Activated naive CD8-positive, alpha-beta T cell treated with anti-CD3 and anti-CD28 coated beads for 36 hours (primary cell): ENCODE measurements at places on chromosomes 5 and 9. TPM values are rescaled to one million over a fixed set of nuclear protein-coding genes. Genes with fewer than 3 reads are reported as not detected.

SPINK13 gene
- not detected for total RNA-seq

PCDHA4 gene
- not detected for total RNA-seq

ZNF608 gene
- total RNA-seq, result 0.12 TPM

MEF2C gene
- 2.1 TPM for total RNA-seq

DNA sequence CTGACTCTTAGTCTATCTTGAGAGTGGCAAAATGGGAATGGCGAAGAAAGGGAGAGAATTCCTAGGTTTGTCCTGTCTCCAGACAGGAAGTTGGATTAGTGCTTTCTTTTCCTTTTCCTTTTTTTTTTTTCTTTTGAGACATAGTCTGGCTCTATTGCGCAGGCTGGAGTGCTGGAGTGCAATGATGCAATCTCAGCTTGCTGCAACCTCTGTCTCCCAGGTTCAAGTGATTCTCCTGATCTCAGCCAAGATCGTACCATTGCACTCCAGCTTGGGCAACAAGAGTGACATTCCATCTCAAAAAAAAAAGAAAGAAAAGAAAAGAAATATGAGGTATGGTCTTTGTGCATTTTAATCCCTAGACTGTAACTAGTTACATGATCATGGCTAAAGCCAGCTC, 12.6 kb upstream of the KIF27 start:
- H3K4me3 ChIP-seq, result no peak overlapping the region
- H3K4me1 ChIP-seq, result no peaks in the 10 kb centered on the region
- no peak for DNase-seq
- no peaks in the 10 kb centered on the region for H3K27me3 ChIP-seq
- no peak overlapping the region for H3K27ac ChIP-seq

DNA sequence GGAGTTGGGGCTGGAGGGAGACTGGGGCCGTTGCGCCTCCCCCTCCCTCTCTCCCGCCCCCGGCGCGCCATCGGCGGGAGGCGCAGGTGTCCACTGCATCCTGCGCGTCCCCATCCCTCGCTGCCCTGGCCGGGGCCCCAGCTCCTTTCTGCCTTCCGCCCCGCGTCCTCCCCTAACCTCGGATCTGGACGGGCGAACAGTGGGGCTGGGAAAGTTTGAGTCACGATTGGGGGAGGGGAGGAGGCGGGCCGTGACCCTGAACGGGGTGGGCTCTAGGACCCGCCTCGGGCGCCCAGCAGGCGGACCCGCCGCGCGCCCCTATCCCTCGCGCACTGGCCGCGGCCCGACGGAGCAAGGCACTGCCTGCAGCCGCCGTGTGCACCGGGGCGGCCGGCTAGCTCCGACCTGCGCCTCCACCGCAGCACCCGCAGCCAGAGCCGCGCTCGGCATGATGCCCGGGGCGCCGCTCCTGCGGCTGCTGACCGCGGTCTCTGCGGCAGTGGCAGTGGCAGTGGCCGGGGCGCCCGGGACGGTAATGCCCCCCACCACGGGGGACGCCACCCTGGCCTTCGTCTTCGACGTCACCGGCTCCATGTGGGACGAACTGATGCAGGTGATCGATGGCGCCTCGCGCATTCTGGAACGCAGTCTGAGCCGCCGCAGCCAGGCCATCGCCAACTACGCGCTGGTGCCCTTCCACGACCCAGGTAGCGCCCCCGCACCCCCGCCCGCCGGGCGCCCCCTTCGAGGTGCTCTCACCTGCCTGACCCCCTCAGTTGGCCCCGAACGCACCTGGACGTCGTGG, at the start of gene HMCN2:
Gene HMCN2 (plus strand): TSS at position 330 of the 805 bp plus-strand sequence. CDS start 119 bp downstream, at position 449.
- H3K27me3 ChIP-seq, result peaks cover 73% of the 10 kb centered on the region
- H3K36me3 ChIP-seq, result no peaks in the 10 kb centered on the region
- no peak within 1 kb of the TSS for H3K27ac ChIP-seq
- H3K4me3 ChIP-seq, result no peak within 1 kb of the TSS

DNA sequence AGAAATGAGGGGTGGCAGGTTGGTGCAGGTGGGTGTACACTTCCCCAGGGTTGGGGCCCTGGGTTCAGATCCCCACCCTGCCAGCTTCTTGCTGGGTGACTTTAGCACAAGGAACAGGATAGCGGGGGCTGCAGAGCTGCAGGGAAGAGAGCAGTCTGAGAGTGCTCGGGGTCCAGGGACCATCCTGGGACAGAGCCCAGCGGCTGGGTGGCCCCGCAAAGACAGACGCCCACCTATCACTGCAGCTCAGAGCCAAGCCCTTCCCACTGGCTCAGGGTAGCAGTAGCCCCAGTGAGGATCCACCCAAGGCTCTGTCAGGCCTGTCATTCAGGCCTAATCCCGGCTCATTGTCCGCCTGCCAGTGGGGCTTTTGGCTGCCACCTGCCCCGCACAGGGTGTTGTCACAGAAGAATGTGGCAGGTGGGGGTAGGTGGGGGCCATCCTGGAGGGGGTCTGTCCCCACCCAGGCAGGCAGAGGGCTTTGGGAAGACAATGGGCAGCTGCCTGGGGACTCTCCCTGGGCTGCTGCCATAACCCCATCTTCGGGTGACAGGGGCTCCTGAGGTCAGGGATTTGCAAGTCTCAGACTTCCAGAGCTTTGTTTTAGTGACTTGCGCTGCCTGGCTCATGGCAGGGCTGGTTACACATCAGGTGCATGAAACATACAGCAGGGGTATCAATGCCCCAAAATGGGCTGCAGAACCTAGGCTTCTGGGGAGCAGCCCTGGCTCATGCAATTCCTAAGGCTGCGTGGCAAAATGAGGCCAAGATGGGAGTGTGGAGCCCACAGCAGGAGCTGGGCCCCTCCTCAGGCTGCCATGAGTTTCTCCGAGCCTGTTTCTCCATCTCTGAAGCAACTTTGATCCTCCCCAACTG, 52.1 kb downstream of the BARX1 start:
- no peak for DNase-seq
- H3K4me1 ChIP-seq, result peaks cover 5% of the 10 kb centered on the region
- no peaks in the 10 kb centered on the region for H3K27me3 ChIP-seq
- no peak overlapping the region for H3K27ac ChIP-seq
- no peaks in the 10 kb centered on the region for H3K36me3 ChIP-seq
- no peak overlapping the region for H3K4me3 ChIP-seq

DNA sequence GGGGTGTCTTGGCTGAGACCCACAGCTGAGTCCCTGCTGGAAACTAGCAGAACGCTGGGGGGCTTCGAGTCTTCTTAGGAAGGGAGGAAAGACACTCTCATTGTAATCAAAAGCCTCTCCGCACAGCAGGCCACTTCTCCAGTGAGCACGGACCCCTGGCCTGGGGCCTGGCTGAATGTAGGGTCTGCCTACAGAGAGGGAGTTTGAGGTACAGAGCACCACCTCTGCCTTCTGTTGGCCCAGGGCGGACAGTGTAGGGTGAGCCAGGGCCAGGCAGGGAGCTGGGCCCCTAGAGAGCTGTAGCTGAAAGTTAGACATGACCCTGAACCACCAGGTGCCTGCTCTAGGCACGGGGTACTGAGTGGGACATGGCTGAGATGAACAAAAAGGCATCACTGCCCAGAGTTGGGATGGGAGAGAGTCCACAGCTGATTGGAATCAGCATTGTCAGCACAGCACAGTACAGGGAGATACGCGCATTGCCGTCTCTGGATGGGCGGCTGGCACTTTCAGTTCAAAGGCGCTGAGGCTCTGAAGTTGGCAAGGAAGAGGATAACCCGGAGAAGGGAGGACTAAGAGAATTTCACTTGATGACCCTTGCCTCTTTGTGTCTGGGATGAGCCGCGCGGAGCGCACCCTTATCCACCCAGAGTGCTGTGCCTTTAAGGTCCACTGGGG, 363 bp upstream of the SLC25A48 start:
- H3K36me3 ChIP-seq, result no peaks in the 10 kb centered on the region
- H3K27me3 ChIP-seq, result peaks cover 58% of the 10 kb centered on the region
- no peak overlapping the region for H3K27ac ChIP-seq
- no peak overlapping the region for H3K4me3 ChIP-seq
- no peak for DNase-seq
- no peaks in the 10 kb centered on the region for H3K4me1 ChIP-seq
